ENCODE measurements at places on chromosomes 5 and 9.

- DNase-seq = no peak
Measured at GRCh38 chr5:181203093-181203711, 1.8 kb downstream of the TRIM7 start.

- DNase-seq = peak; percentile 10
Measured at GRCh38 chr9:133199648-133200321, 9.3 kb downstream of the OBP2B start.

DNA sequence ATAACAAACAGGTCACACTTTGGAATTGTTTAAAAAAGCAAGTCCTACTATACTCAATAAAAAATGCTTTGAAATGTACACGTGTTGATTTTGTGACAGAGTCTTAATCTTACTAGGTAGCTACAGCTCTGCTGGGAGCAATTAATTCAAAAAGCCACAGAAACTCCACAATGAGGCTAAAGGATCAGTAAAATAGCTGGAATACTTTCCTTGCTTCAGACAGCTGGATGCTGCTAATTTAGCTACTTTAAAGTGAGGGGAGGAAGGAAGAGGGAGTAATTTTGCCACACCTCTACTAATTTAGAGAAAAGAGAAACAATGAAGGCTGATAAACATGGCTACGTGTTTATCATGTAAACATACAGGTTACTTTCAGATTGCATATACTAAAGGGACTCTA is 927.6 kb upstream of the DMAC1 start:
- no peak for DNase-seq

DNA sequence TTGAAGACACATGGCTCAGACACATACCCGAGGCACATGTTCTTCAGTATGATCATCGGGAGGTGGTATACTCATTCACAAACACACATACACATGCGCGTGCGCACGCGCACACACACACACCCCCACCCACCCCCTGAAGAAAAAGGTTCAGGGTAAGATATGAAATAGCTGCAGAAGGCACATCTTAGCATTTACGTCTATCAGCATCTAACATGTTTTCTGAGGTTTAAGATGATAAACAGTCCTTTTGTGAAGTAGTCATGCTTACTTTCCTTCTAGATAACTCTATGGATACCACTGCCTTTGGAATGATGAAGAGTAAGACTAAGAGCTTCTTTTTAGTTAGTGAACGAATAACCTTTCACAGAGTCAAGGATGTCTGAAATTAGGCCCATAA is 105.1 kb upstream of the GNA14 start:
- DNase-seq = no peak

- DNase-seq = no peak
Measured at GRCh38 chr9:81826517-81826906, 101.7 kb upstream of the SPATA31D4 start.

DNA sequence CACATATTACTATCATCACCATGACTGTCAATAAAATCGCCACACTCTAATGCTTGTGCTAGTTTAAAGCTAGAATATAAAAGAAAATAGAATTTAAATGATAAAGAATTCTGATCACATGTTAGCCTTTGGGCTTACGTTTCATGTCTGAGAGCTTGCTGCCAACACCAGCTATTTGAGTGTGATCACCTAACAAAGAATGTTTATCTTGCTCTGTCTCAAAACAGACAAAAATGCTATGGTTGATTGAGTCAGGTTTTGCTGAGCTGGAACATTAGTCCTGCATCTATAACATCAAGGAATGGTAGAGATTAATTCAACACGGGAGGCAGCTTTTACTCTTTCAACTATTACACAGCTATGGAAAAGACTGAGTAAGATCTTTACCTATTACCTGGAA is 50.7 kb downstream of the MSX2 start:
- DNase-seq = no peak

DNA sequence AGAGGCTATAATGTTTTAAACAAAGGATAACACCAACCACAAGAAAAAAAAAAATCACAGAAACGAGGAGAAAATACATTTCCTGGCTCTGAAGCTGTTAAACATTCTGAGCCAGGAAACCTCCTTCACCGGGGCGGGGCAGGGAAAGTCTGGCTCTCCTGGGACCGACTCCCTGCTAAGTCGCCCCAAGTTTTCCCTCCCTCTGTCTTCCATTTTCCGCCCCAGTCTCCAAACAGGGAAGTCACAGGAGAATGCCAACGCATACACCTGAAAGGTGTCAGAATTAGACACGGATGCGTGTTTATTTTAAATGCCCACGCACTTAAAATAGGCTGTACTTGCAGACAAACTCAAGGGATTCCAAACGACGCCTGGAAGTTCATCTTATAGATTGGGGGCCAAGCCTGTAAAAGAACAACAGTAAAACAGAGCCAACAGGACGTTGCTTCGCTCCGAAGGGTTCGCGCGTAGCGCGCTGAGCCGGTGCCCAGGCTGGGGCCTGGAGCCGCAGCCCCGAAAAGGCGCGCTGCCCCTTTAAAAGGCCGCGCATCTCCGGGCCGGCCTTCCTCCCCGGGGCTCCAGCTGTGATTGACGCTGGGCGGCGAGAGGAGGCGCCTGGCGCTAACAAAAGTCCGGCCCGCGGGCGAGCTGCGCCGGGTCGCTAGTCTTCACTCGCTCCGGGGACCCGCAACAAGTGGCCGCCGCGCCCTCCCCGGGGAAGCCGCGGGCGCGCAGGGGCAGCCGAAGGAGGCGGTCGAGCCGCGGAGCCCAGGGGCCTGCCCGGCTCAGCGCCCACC is at the start of gene FBXL7:
Gene FBXL7 (plus strand): TSS at position 653 of the 797 bp plus-strand sequence.
- DNase-seq = no peak

- no peak for DNase-seq
Measured at GRCh38 chr5:35266276-35266675, 36.0 kb upstream of the PRLR start.

- DNase-seq = no peak
Measured at GRCh38 chr5:36443941-36444340, 142.2 kb upstream of the RANBP3L start.

- no peak for DNase-seq
Measured at GRCh38 chr9:74783408-74783807, 104.3 kb downstream of the TRPM6 start.

- no peak for DNase-seq
Measured at GRCh38 chr5:169065400-169065799, 235.5 kb downstream of the SLIT3 start.

DNA sequence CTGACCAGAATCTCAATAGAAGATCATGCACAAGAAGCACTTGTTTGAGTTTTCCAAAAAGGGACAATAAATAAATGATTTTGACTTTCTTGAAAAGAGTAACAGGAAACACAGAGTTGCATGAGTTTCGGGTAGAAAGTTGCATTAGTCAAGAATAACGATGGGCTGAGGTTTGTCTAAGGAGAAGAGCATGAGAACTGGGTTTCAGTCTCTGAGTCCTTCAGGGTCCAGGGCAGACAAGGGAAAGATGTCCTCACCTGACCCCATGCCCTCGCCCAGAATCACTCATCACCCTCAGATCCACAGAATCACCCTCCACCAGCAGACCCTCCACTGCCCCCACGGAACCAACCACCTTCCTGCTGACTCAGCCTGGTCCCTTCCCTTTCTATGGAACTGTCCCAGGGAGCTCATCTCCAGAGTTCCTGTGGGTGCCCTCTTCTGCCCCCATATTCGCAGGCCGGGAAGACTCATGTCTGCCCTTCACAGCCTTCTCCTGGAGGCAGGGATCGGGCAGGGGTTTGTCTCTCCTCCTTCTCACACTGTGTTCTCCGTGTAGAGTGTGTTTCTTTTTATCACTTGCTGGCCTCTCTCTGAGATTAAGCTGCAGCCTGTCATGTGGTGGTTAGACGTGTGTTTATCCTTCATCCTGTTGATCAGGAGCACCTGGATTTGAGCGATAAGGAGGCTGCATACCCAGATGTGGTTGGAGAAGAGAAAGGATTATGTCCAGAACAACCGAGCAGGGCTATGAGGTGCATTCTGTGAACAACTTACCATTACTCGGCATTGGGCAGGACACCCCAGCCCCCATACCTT is 442.6 kb downstream of the MAT2B start:
- DNase-seq = no peak

DNA sequence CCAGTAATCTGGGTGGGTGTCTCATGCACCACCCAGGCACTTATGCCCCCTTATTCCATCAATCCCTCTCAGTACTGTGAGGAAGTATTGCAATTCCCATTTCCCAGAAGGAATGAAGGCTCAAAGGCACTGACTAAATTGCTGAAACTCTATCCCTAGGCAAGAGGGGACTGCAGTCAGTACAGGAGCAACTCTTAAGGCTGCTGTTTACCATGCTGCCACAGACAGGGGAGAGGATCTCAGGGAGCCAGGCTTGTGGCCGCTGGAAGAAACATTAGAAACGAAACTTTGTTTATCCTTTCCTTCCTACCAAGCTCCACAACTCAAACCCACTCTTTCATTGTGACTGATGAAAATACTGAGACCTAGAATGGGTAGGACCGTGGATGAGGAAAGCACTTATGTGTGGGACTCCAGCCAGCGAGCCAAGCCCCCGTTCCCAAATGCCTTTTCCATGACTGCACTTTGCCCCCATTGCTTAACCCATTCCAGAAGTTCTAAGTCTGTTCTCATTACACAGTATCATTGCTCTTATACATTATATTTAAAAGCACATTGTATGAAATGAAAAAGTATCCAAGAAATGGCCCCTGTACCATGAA is 54.3 kb downstream of the TLE1 start:
- no peak for DNase-seq

DNA sequence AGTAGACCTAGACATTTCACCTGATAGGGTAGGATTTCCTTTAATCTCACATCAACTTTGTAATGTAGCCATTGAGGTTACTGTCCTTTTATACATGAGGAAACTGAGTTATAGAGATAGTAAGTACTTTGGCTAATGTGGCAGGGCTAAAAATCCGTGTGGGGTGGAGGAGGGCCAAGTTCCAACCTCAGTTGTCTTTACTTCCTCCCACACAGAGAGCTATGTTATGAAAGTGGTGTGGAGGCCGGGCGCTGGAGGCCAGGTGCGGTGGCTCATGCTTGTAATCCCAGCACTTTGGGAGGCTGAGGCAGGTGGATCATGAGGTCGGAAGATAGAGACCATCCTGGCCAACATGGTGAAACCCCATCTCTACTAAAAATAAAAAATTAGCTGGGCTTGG is 173.3 kb downstream of the PALM2AKAP2 start:
- no peak for DNase-seq

DNA sequence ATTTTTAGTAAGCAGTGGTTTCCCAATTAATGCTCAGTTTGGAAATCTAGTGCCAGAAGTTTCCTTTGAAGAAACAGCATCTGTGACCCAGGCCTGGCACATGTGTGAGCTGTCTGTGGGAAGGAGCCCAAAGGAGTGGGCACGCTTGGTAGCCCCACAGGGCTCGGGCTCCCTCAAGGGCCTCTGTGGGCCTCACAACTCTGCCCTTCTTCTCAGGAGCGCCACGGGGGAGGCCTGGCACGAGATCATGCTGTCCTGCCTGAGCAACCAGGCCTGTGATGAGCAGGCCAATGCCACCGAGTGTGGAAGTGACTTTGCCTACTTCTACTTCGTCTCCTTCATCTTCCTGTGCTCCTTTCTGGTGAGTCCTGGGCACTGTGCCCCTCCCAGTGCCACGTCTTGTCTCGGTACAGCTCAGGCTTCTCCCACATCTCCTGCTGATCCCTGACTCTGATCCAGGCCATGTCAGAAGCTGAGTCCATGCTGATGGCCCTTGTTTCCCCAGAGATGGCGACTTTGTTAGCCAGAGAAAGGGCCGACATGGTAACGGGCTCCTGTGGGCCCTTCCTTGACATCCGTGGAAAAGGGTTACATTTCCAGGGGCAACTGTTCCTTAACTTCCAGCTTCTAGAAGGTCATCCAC is 200.4 kb downstream of the CACNA1B start:
- no peak for DNase-seq

- DNase-seq = no peak
Measured at GRCh38 chr5:143671674-143672569, 140.0 kb upstream of the HMHB1 start.

DNA sequence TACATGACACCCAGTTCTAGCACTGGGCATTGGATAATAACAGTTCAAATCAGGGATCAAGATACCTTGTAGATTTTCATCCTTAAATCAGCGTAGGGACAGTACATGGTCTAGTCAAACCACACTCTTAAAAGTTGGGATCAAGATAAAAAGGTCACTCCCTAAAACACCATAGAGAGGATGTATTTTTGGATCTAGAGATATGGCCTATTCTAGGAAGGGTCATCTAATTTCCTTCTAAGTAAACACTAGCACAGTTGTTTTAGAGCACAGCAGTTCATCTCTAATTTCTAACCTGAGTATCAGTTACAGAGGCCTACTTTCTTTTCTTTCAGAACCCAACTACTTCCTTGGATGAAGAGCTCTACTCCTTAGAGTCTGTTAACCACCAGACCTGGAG is 166.4 kb upstream of the GRIN3A start:
- DNase-seq = no peak

GRCh38 chr5:55750063-55750462 is 12.2 kb downstream of the DDX4 start:
- DNase-seq = no peak

- no peak for DNase-seq
Measured at GRCh38 chr5:91288118-91288916, 94.8 kb downstream of the ARRDC3 start.

- DNase-seq = no peak
Measured at GRCh38 chr5:177124486-177124991, 9.0 kb upstream of the NSD1 start.

- no peak for DNase-seq
Measured at GRCh38 chr9:129422843-129423192, 198.1 kb downstream of the C9orf50 start.

GRCh38 chr9:136722093-136722968 is 10.0 kb downstream of the DIPK1B start:
- no peak for DNase-seq
